Activated T-helper 1 cell treated with Interleukin-2 at 50 U/mL for 16 hours (primary cell): ENCODE measurements at places on chromosomes 3 and 15.

DNA sequence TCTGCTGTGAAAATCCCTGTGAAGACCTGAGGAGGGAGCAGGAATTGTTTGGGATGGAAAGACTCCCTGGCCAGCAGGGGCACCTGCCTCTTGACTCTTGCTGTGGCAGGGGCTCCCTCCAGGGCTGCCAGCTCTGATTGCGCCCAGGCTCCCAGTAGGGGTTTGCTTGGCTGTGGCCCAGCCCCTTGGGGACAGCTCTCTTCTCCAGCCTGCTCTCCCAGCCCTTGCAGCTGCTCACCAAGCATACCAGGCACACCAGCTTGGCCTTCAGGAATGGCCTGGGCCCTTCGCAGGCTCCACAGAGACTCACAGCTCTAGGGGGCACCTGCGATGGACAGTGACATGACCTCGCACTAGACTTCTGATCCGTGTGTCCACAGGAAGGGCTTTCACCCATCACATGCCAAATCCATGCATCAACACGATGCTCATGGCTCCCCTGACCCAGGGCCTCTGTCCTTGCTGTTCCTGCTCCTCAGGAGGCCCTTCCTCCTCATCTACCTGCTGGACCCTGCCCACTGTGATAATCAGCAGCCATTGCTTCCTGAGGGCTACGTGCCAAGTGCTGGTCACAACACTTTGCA, 61.8 kb downstream of the SCN5A start:
- no peak for DNase-seq

GRCh38 chr3:119418641-119419040, 44.8 kb downstream of the TMEM39A start:
- DNase-seq = no peak

- DNase-seq = no peak
These were observed 43.7 kb downstream of the PARP15 start for GRCh38 chr3:122621112-122621511.

DNA sequence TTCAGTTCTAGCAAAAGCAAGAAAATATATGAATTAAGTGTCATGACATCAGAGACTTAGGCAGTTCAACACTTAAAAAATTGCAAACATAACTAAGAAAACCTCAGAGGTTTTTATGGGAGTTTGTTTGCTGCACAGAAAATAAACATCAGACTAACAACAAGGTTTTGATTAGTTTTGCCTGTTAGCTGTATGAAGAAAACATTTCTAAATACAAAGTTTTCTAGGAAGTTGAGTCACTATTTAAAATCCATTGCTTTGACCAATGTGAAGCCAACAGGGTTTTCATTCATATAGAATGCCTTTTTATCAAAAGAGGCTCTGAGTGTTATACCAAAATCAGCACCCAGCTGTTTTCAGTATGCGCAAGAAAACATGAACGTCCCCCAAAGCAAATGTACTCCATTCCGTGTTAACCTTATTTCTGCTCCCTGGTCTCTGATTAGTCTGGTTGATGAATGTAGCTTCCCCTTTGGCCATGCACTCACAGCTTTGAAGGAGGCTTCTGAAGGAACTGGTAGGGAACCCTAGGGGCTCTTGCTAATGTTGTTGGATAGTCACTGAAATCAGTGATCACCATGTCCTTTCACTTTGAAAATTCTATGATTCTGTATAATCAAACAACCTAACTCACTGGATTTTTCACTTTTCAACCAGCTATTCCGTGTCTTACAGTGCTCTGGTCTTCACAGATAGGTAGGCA, 89.6 kb upstream of the TSEN2 start:
- DNase-seq = no peak

DNA sequence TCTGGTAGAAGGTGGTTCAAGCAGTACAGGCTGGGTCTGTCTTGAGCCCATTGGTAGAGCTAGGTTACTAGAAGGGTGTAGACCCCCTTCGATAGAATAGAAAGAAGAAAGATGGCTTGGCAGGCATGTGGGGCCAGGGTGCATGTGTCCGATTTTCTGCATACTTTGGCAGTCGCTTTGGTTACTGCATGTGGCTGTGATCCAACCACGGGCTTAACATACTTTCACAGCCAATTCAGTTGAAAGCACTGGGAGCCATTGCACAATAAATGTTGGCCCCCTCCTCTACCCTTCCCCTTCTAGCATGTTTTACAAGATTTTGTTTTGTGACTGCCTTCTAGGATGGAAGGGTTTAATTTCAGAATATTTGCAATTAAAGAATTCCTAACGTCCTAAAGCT, 7.2 kb downstream of the ARID3B start:
- DNase-seq = no peak

- no peak for DNase-seq
These were observed 847.1 kb upstream of the ALCAM start for GRCh38 chr3:104519468-104520227.

- DNase-seq = no peak
These were observed 335.1 kb upstream of the CNTN6 start for GRCh38 chr3:757711-758110.

DNA sequence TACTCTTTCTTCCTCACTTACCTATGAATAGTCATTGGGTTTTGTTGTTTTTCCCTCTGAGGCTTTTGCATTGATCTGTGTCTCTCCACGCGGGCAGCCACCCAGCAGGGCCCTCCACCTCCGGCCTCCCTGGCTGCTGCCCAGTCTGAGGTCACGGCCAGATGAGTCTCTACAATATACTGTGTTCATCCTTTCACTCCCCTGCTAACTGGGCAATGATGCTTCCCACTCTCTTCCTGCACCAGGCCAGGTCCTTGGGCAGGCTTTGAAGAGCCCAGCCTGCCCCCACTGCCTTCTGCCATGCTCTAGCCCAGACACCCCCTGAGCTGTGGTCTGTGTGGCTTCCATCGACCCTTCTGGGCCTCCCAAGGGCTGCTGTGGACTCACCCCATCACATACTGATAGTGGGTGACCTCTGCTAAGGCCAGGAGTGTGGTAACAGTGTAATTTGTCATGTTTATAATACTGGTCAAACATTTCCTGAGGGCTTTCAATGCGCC, 18.0 kb downstream of the PDIA5 start:
- DNase-seq = no peak

- DNase-seq = no peak
These were observed 78.0 kb downstream of the ALCAM start for GRCh38 chr3:105444725-105445124.

GRCh38 chr15:75531041-75531450, 48.1 kb downstream of the PTPN9 start:
- no peak for DNase-seq

DNA sequence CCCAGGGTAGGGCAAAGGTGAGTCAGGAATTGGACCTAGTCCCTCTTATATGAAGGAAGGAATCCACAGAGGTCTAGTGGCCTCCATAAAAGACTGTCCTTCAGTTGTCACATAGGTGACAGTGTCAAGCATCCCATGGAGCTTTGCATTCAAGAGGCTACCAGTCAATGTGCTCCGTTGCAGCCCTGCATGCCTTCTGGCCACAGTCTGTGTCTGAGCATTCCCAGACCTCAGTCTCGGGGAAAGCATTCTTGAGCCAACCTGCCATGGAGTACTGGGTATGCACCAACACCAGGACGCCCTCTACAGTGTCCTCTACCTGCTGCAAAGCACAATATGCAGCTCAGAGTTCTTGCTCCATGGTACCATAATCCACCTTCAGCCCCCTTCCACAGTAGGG, 46.7 kb upstream of the VGLL3 start:
- DNase-seq = no peak

- peak; percentile 3 for DNase-seq
These were observed 630 bp downstream of the CACNA2D2 start for GRCh38 chr3:50502584-50503423.

GRCh38 chr3:123406598-123406997, 42.3 kb downstream of the ADCY5 start:
- no peak for DNase-seq

DNA sequence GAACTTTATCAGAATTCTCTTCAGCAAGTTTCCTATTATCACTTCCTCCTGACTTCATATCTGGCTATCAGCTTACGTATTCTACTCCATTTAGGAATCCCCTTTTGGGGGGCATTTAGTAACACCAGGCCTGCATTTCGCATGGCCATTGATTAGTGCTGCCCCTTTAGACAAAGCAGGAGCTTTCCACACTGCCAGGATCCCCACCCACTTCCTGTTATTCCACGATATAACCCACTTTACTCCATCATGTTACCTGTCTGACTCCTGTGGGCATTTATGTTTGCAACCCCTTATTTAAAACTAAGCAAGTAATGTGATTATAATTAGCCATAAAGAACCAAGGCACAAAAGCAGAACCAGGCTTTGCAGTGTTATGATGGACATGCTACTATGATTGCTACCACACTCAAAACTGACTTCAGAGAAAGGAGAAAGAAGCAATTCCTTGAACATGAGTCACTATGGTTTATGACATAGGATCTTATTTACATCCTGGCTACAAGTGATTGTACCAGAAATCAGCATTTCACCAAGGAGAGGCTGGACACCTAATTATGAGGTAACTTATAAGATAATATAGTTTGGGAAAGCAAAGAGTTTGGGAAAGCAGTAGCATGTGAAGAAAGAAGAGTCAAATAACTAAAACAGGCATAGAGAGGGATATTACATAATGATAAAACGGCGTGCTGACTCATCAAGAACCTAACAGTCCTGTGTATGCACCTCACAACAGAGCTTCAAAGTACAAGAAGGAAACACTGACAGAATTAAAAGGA, 96.3 kb downstream of the IGSF11 start:
- DNase-seq = no peak

- DNase-seq = no peak
These were observed 235.0 kb downstream of the TBC1D5 start for GRCh38 chr3:17507480-17507879.

DNA sequence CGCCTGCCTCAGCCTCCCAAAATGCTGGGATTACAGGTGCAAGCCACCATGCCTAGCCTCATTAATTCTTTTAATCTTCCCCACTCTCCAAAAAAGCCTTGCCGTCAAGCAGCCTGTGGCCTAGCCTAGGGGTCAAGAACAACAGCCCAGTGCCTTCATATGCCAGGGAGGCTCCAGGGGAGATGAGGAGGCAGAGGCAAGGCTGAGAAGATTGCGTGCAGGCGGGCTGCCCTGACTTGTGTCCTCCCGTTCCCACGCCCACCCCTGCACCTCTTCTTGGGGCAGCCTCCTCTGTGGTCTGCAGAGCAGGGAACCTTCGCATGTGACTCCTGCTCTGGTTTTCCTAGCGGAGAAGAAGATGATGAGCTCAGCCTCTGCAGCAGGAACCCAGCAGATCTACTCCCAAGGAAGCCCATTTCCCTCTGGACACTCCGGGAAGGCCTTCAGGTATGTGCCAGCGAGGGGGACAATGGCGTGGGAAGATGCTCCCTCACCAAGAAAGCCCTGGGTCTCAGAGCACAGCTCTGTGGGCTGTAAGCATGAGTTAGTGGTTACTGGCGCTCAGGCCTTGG, 118.5 kb upstream of the ABHD17C start:
- no peak for DNase-seq

- DNase-seq = no peak
These were observed 2.8 kb downstream of the OCA2 start for GRCh38 chr15:28096411-28096669.

GRCh38 chr3:41167722-41168497, 31.4 kb upstream of the CTNNB1 start:
- no peak for DNase-seq

- no peak for DNase-seq
These were observed 24.1 kb downstream of the MYH15 start for GRCh38 chr3:108486338-108486737.

DNA sequence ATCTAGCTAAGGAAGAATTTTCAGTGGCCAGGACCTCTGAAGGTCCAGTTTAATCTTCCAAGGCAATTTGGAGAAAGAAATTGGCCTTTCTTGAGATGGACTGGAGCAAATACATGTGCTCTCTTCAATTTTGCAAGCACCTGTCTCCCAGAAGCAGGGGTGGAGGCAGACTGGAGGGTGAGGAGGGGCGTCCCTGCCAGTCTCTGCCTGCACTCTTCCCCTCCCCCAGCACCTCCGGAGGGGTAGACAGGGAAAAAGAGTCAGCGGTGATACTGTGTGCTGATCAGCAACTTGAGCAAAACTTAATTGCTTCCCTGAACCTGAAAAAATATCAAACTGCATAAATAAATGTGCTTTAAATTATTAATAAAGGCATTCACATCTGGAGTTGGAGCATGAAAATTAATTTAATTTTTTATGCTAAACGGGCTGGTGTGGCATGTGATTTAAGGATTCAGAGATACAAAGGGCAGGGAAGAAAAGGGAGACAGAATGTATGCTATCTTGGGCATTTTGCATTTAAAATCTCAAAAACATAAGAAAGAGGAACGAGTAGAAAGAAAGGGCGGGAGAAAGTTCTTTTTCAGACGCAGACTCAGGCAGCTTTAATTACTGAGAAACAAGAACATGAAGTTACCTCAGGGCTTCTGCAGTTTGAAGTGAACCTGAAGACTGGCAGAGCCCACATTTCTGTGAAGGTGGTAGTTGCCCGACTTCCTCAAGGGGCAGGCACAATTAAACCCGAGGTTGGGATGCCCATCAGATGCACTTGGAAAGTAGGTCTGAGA, 319.7 kb downstream of the UACA start:
- no peak for DNase-seq

- no peak for DNase-seq
These were observed 4.2 kb upstream of the MAGEF1 start for GRCh38 chr3:184715943-184716621.

DNA sequence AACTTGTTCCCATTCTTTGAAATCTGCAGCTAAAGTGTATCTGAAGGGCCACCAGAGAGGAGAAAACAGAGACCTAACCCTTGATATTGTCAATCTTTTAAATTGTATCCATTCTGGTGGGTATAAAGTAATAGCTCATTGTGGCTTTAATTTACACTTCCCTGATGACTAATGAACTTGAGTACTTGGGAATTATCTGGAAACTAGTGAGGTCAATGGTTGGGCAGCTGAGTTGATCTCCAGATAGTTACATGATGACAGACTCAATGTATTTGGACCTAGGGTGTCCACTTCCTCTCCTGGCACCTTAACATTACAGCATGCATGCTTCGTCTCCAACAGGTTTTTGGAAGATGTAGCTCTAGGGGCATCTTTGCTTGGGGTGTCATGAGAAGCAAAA, 195.2 kb downstream of the PDCD6IP start:
- DNase-seq = no peak

- DNase-seq = no peak
These were observed 24.1 kb upstream of the SLC6A1 start for GRCh38 chr3:10968401-10968800.

DNA sequence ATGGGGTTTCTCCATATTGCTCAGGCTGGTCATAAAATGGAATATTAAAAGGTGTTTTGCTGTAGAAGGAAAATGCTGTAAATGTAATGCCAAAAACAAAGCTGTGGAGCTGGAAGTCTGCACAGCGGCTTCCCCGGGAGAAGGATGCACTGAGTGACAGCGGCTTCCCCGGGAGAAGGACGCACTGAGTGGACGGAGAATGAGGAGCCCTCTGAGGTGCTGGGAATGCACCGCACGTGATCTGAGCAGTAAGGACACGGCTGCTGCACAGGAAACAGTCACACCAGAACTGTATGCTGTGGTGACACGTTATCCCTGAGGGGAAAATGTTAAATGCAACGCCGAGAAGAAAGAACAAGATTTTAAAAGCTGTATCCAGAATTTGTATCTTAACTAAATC, 24.6 kb downstream of the TNK2 start:
- no peak for DNase-seq

- DNase-seq = no peak
These were observed 149.7 kb upstream of the ATP2B2 start for GRCh38 chr3:10655105-10655504.

- no peak for DNase-seq
These were observed 133.4 kb downstream of the FOXP1 start for GRCh38 chr3:71450162-71450561.
